ENCODE measurements at places on chromosomes 5 and 9.

DNA sequence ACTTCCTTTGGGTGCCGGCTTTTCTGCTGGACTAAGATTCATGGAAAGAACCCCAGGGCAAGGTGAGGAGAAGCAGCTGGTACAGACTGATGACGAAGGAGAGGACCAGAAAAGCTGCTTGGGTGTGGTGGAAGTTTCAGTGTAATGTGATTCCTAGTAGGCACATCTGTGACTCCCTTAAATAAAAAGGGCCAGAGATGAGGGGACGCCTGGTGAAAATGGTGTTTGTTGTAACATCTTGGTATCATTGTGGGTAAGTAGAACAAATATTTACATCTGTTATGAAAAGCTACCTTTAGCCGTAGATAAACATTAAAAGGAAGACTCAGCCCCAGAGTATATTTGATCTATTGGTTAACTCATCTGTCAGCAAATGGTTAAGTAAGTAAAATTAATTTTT is 33.8 kb downstream of the OTULINL start:
- DNase-seq = no peak

- no peak for DNase-seq
Measured at GRCh38 chr5:109938453-109938852, 248.7 kb downstream of the MAN2A1 start.

DNA sequence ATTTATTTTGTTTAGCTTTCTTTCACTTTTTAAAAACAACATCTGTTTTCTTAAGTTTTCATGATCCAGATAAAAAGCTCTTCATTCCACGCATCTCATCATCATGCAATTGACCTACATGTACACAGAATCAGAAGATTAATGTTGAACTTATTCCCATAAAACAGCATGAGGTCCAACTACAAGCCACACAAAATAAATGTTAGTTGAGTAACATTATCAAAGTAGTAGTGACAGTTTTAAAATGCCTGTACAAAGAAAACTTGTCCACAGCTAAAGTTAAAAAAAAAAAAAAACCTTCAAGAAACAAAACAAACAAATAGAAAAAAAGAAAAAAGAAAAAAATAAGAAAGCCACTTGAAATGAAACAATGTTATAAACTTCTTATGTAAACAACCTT is 846.3 kb downstream of the TLE1 start:
- no peak for DNase-seq

GRCh38 chr5:98433022-98433421 is 340.4 kb upstream of the RGMB start:
- no peak for DNase-seq

- no peak for DNase-seq
Measured at GRCh38 chr5:123496892-123497291, 15.1 kb upstream of the CSNK1G3 start.

- no peak for DNase-seq
Measured at GRCh38 chr5:66909364-66909763, 287.2 kb downstream of the CD180 start.

DNA sequence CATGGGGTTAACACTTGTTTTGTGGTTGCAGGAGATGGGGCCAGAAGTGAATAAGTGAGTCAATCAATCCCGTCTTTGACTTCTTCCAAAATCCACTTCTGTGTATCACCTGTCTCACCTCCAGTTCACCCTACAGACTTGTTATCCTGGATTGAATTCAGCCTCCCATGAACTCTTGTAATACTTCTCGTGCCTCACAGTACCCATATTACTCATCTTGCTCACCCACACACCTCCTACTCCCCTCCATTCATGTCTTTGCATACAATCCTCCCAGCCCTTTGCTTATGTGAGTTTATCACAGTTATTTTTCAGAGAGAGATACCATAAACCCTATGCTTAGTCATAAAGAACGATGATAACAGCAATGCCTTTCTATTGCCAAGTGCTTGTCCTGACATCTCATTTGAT is 52.9 kb upstream of the PAPPA start:
- no peak for DNase-seq

DNA sequence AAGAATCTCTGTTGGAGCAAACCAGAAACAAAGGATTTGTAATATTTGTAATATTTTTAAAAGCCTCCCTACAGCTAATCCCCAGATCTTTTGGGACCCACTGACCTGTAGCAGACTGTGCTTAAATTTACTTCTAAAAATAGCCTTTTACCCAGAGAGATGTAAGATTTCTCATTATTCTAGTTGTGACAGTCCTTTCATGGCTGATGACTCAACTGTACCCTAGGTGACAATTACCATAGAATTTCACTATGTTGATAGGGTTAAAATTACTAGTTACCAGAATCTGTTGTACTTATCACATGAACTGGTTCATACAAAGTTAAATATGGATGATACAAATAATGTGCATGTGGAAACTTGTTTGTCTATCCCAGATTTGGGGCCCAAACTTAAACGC is 543.9 kb upstream of the SEMA6A start:
- no peak for DNase-seq

DNA sequence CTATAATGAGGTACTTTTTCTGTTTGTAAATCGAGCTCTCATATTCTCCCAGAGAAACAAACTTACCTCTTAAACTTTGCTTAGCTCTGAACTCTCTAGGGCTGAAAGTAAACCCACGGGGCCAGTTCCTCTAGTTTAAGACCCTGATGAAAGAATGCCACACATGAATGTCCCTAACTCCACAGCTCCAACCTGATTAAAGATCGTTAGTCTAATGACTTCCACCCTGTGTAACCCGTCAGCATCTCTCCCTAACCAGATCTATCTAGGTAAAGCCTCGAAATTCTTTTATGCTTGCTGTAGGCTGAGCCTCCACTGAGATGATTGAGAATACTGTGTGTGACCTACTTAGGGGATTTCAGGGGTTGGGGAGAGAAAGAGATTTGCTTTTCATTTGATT is 27.0 kb downstream of the ADRA1B start:
- no peak for DNase-seq

- DNase-seq = no peak
Measured at GRCh38 chr9:132849185-132849706, 28.8 kb downstream of the AK8 start.

DNA sequence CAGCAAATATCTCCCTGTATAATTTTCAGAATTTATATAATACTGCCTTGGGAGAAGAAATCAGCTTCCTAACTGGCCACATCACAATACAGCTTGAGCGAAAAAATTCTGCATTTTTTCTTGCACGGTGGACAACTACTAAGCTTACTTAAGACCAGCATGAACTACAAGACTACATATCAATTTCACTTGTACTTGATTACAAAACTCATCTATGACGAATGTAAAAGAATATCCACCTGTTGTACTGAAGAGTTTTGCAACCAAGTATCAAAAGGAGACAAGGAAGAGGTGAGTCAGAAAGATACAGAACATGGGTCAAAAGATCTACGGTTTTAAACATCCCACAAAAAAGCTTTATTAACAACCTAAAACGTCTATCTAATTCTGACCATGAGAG is 279.4 kb downstream of the BNC2 start:
- no peak for DNase-seq

- peak; percentile 39 for DNase-seq
Measured at GRCh38 chr9:70256123-70256551, 2.6 kb upstream of the SMC5 start.

DNA sequence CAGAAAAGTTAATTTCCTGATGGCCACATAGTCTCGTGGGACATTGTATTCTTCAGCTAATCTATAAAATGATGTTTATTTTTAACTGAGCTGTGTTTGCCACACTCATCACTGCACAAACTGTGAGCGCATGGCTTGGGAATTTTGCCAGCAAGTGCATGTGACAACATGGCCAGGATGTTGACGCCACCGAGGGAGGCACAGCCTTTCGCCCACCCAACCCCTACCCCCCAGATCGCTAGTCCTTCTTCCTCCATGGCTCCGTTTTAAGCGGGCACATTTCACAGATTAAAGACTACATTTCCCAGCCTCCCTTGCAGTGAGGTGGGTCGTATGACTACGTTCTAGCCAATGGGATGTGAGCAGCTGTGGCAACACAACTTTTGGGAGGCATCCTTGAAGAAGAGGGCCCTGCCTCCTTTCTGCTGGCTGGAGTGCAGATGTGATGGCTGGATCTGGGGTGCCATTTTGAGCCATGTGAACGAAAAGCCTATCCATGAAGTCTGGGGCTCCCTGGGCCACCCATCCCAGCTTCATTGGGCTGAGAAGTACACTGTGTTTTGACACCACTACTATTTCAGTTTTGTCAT is 7.9 kb downstream of the NRARP start:
- peak; percentile 68 for DNase-seq

GRCh38 chr5:156803404-156803803 is 46.7 kb upstream of the PPP1R2B start:
- DNase-seq = no peak

DNA sequence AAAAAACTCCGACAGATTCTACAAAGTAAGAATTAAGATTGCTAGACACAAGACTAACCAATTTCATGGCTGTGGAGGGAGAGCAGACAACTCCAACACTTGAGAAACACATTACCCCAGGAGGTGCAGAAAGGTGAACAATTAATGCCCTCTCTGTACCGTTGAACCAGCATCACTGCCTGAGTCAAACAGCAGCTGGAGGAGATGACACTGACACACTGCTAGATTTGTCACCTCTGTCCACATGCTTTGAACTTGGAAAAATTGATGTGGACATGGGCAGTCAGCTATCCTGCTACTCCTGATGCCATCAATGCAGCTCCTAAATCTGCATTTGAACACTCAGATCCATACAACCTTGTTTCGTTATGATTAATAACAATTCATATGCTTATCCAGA is 51.7 kb downstream of the GPBP1 start:
- DNase-seq = no peak

GRCh38 chr9:96116275-96117064 is 185.5 kb downstream of the HSD17B3 start:
- DNase-seq = no peak

DNA sequence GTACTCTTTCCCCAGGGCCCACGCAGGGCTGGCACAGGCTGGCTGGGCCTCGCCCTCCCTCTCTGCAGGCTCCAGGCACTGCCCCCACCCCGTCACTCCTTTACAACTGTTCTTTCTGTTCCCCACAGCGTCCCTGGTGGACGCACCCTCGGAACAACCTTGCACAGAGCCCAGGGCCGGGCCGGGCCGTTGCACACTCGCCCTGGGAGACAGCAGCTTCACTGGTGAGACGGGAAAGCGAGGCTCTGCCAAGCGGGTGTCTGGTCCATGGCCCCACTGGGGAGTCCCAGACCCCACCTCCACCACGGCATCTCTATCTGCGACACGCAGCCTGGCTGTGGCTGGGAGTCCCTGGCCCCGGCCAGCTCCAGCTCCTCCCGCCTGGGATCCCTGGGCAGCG is 18.4 kb upstream of the QSOX2 start:
- no peak for DNase-seq

- no peak for DNase-seq
Measured at GRCh38 chr5:156914371-156914737, 48.7 kb downstream of the TIMD4 start.

- DNase-seq = no peak
Measured at GRCh38 chr5:164818445-164818844, 1313.0 kb downstream of the MAT2B start.

DNA sequence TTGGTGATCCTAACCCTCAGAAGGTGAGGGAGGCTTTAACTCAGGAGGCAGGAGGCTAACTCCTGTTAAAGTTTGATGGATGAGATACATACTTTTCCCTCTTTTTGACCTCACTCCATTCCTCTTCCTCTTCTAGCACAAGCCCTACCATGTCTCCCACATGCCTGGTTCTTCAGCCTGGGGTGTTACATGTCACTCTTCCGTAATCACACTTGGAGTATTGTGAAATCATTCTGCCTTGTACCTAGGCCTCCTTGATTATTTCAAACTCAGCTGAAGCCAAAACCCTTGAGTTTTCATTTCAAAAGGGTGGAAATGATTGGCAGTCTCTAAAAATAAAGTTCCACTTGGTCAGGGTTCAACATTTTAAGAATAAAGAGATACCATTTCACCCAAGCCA is 1.8 kb downstream of the PLAC8L1 start:
- no peak for DNase-seq

DNA sequence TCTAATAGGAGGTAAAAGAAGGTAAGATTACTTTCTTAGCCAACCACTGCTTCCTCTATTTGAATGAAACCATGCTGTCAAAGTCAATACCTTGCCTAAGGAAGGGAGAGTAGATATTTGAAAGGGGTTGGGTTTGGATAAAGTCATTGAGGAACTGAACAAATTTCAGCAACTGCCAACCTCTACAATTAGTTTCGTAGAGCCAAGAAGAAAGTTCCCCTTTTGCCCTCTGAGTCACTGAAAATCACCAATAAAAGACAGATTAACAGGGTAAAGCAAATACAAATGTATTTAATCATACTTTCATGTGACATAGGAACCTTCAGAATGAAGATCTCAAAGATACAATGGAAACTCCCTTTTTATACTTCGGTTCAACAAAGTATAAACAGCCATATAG is 615.7 kb downstream of the GABRG2 start:
- DNase-seq = no peak

GRCh38 chr5:143592648-143593047 is 189.2 kb upstream of the NR3C1 start:
- DNase-seq = peak; percentile 42

GRCh38 chr9:12085399-12085798 is 607.8 kb upstream of the TYRP1 start:
- DNase-seq = no peak

DNA sequence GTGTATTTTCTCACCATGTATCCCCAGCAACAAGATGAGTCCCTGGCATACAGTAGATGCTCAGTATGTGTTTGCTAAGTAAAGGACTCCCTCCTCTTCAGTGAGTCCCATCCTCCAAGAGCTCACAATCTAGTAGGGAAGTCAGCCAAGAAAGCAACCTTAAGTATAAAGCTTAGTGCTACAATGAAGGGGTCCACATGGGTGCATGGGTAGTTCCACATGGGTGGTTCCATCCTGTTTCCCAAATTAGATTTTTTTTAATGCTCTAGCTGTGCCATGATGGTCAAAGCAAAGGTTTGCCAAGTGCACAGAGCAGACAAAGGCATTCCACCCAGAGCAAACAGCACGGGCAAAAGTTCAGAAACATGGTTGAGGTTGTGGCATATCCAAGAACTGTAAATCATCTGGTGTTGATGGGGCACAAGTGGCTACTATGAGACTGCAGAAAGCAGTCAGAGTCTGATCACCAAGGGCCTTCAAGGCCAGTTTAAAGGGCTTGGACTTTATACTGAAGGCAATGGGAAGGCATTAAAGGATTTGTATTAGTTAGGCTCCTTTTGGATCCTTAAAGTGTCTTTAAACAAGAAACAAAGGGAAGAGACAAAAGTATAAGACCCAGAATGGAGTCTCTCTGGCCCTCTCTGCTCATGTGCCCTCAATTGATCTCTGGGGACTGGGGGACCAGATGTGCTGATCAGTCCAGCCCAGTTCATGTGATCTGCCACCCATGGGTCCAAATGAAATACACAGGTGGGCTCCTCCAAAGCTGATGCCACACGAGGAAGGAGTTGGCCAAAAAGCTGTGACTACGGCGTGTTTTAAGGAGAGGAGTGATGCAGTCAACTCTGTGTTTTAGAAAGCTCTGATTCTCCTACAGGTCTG is 9.0 kb upstream of the CPLX2 start:
- DNase-seq = no peak

DNA sequence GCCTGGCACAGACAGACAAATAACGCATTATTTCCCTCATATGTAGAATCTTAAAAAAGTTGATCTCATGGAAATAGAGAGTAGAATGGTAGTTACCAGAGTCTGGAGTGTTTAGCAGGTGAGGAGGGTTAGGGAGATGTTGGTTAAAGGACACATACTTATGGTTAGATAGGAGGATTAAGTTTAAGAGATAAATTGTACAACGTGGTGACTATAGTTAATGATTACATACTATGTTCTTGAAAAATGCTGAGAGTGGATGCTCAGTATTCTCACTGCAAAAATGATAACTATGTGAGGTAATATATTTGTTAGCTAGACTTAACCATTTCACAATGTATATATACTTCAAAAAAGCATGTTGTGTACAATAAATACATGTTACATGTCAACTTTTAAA is 38.0 kb downstream of the CERT1 start:
- DNase-seq = no peak
